Fibroblast of skin of left quadriceps (primary cell): ENCODE measurements at places on chromosomes 3 and 15.

- DNase-seq, result no peak
These were observed 93.1 kb upstream of the SAMMSON start for GRCh38 chr3:69906351-69906966.

GRCh38 chr15:71591057-71591456 is 219.3 kb upstream of the NR2E3 start:
- no peak for DNase-seq

DNA sequence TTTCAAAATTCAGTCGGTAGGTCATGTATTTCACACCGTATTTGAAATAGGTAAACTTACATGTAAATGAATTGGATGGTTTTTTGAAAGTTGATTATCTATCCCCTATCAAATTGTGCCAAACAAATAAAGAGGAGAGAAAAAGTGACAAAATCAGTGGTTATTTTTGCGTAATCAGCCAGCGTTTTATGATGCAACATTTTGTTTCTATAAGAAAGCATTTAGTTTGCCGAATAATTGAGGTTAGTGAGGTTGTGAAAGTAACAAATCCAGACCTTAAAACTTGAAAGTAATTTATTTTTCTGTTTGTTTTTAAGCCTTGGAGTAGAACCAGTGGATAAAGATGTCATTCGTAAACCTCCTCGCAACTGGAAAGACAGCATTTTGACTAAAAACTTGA is 29.3 kb downstream of the ASTE1 start:
- DNase-seq, result no peak

GRCh38 chr15:88690331-88690730 is 51.5 kb downstream of the ISG20 start:
- DNase-seq, result no peak

GRCh38 chr3:172257648-172258400 is 190.4 kb downstream of the GHSR start:
- DNase-seq, result peak; percentile 59

- no peak for DNase-seq
These were observed 26.4 kb downstream of the NIT2 start for GRCh38 chr3:100360757-100361496.

GRCh38 chr15:69000725-69001503 is 13.6 kb upstream of the NOX5 start:
- no peak for DNase-seq

DNA sequence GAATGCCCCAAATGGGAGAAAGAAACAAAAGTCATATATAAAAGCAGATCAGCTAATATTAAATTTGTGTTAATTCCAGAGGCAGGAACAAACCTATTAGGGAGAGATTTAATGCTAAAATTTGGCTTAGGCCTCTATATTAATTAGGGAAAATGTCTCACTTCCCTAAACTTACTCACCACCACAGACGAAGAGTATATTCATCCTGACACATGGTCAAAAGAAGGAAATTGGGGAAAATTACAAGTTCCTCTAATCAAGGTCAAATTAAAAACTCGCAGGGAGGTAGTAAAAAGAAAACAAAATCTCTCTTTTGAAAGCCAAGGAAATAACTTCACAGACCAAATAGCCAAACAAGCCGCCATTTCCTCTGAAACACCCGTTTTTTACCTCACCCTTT is 32.2 kb downstream of the GRM2 start:
- no peak for DNase-seq

GRCh38 chr3:55283441-55283925 is 203.6 kb downstream of the WNT5A start:
- no peak for DNase-seq

DNA sequence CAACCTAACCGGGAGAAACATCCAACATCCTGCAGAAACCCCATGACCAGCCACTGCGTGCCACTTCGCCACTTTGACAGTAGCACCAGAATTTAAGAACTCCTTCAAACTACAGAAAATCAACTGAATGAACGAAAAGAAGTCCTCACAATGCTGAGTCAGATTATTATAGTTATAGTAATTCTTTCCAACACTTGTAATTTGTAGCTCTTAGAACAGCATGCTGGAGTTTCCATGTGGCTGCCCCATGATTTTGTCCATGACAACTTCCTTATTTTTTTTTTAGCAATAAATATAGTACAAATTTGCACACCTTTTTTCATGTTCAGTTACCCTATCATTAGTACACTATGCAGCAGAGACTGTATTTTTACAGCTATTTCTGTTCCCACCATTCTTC is 26.1 kb upstream of the SSR3 start:
- DNase-seq, result no peak

DNA sequence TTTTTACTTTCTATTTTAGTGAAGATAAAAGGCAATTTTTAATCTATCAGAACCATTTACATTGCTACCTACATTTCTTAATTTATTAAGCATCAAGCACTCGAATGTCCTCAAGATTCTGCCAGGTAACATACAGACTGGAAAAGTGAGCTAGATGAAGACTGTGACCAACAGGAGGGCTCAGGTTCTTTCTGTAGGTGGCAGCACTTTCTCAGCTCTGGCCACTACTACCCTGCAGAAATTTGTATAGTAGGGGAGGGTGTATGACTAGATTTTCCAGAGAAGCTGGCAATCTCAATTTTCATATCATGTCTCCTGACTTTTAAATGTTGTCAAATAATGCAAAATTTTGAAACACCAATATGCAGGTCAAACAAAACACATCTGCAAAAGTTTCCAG is 165.0 kb upstream of the SUCLG2 start:
- DNase-seq, result no peak

DNA sequence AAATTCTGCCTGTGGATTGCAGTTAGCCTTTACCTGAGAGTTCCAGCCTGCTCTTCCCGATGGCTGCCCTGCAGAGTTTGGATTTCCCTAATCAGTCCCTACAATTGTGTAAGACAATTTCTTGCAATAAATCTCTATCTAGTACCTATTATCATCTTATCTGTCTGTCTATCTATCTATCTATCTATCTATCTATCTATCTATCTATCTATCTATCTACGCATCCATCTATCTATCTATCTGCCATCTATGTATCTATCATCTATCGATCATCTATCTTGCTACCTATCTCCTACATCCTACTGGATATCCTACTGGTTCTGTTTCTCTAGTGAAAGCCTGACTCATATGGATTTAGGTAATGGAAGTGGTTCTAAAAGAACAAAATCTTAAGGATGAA is 30.4 kb upstream of the XCR1 start:
- DNase-seq, result no peak

- DNase-seq, result no peak
These were observed 102.4 kb upstream of the UBE3A start for GRCh38 chr15:25541228-25541627.

DNA sequence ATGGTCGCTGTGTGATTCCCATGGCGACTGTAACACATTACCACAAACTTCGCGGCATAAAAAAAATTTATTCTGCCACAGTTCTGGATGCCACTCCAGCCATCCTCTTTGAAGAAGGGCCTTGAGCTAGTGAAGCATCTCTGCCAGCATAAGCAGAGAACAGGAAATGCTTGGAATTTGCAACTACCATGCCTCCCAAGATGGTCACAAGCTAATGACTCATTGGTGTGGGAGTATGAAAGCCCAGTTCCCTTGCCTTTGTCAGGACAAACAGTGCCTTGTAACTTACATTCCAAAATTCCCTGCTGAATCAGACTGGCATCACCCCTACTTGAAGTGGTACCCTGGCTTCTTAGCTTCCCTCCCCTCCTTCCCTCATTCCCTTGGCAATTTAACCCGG is 129.7 kb downstream of the PROS1 start:
- DNase-seq, result no peak

DNA sequence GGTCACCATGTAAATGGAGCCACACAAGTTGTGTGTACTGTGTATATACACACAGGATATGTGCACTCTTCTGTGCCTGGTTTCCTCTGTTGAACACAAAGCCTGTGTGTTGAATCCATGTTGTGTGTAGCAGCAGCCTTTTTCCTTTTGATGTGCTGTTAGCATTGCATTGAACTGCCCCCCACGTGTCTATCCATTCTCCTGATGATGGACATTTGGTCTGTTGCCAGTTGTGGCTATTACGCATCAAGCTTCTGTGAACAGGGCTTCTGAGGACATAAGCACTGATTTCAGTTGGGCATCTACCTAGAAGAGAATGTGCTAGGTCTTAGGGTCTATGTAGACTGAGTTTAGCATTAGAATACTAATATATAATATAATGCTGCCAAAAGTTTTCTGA is 77.4 kb downstream of the LSM3 start:
- no peak for DNase-seq

GRCh38 chr3:43279532-43279931 is 6.8 kb upstream of the SNRK start:
- DNase-seq, result no peak

- no peak for DNase-seq
These were observed 51.7 kb downstream of the PLS1 start for GRCh38 chr3:142647856-142648255.

DNA sequence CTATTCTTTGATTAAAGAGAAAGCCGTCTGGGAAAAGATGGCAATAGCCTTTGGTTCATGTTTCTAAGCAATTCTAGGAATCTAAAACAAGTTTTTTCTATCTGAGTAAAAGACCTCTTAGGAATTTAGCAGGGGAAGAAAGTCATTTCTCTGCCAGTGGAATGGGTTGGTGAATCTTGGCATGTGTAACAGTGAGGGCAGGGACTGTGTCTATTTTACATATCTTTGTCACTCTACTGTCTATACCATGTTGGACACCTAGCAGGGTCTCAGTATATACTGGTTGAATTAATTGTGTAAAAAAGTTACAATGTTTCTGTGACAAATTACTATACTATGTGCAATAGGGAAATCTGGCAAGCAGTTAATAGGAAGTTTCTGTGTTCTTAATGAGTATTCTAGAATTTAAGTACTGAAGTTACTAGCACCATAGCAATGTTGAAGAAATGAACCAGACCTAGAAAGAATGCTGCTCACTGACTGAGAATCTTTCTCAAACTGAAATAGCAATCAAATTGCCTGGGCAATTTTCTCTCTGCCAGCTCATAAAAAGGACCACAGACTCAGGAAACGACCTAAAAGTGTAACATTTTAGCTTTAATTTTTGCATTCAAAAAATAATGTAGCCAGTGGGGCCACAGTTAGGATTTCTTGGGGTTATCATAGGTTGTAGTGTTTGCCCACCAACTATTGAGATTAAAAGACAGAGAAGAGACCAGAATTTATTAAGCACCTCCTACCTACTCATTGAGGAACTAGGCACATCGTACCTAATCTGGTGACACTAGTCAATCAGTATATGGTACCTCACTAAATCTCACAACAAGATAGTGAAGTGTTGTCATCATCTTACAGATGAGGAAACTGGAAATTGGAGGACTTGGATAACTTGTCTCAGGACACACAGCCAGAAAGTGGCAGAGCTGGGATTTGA is 56.2 kb upstream of the LEKR1 start:
- DNase-seq, result no peak

- DNase-seq, result no peak
These were observed 3.9 kb downstream of the B4GALT4 start for GRCh38 chr3:119236756-119237155.

DNA sequence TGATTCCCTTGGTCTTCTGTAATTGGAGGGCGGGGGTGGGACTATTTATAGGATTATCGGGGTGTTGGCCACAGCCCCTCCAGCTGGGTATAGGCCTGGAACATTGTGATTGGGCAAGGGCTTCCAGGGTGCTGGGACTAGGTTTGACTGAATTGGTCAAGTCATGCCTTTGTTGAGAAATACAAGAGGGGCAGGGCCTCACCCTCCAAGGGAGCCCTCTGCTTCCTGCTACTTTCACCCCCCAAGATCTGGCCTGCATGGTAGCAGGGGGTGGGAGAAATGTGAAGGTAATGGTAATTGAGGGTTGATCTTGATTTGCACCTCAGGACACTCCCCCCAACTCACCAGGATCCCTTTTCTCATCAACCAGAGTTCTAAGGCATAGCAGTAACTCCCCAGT is 25.2 kb downstream of the TRIM71 start:
- DNase-seq, result no peak

GRCh38 chr3:7749931-7750695 is 751.5 kb upstream of the LMCD1 start:
- DNase-seq, result no peak

- no peak for DNase-seq
These were observed 91.8 kb downstream of the TOP2B start for GRCh38 chr3:25572919-25573385.

DNA sequence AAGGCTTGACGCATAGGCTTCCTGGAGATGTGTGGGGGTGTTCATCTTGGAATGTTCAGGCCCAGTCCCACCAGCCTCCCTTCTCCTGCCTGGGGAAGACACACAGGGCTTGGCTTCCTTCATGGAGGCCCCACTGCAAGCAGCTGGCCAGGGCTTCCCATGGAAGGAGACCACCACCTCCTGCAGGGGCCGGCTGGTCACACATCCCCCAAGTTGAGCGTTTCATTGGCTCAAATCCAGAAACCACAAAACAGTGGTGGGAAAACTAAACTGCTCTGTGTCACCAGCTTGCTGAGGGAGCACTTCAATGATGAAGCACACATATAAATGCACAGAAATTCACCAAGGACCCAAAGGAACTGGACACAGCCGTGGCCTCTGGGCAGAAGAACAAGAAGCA is 8.3 kb downstream of the IQSEC1 start:
- DNase-seq, result no peak

DNA sequence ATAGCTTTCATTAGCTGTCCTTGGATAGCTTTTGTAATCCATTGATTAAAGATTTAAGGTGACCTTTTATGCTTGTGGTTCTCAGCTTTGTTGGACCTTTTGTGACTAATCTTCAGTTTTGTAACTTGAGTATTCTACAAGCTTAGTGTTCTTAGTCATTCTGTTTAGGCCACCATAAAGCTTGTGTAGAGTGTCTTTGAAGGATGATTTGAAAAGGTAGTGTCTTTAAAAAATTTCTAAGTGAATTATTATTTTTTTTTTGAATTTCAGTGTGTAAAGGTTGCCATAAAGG is 7.5 kb downstream of the MORF4L1 start:
- DNase-seq, result no peak

- no peak for DNase-seq
These were observed 15.5 kb downstream of the CCR5 start for GRCh38 chr3:46386205-46386604.

DNA sequence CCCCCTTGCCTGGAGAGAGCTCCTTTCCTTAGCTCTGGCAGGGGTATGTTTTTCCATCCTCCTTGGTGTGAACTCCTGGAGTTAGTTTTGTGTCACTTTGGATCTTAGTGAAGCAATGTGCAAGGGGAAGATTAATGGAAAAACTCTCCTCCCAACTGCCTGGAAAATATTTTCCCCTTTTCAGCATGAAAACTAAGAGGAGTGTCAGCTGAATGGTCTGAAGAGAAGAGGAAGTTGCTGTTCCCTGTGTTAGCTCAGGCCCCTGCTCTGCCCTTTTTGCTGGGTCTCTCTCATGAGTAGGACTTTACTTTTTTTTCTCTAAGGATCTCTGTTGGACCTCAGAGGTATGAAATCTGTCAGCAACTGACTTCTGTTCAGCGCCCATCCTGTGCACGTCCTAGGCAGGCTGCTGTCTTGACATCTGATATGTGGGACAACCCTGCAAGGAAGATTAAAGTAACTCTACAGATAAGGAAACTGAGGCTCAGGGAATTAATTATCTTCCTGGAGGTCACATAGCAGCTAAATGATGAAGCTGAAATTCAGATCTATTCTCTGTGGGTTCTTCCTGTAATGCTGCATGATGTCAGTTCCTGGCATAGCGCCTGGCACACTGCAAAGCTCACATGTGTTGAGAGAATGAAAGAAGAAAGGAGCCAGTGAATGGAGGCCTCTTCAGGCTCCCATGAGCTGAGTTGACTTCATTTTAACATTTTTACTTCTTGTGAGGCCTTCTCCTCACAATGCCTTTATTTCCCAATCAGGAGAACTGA is 109.7 kb upstream of the GALNT15 start:
- DNase-seq, result peak; percentile 93
